ENCODE measurements at places on chromosomes 5 and 9. TPM values are rescaled to one million over a fixed set of nuclear protein-coding genes. Genes with fewer than 3 reads are reported as not detected.
A peak's percentile ranks its signal among the peaks of the same experiment; 100 is the strongest.

The OR2K2 gene
- 0.48 TPM for total RNA-seq

The TMEM215 gene
- not detected for total RNA-seq

The OBP2B gene
- 0.98 TPM for total RNA-seq

GRCh38 chr5:158135682-158136179 is 276.8 kb upstream of the CLINT1 start:
- DNase-seq: no peak

- DNase-seq: no peak
These were observed 94.1 kb downstream of the SUSD1 start for GRCh38 chr9:112080831-112081542.

DNA sequence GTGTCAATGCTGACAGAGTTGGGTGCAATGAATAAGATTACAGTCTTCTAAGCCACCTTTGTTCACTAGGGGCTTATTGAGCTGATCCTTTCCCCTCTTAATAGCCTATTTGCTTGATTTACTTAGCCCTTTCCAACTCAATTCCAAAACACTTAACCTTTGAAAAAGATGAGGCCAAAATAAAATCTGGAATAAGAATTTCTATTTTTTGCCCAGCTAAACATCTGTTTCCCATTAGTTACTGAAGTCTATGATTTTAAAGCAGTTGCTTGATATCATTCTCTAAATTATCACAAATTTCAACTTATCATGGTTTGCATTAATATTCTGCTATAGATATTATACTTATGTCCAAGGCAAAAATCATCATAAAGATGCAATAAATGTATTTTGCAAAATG is 1272.0 kb upstream of the ACO1 start:
- no peak for DNase-seq

GRCh38 chr5:176570044-176570443 is 20.9 kb downstream of the CDHR2 start:
- DNase-seq: no peak

GRCh38 chr5:141656396-141656795 is 5.2 kb upstream of the FCHSD1 start:
- DNase-seq: no peak

GRCh38 chr5:107277485-107278125 is 393.1 kb downstream of the EFNA5 start:
- DNase-seq: no peak

GRCh38 chr9:135048758-135049444 is 38.6 kb upstream of the OLFM1 start:
- peak; percentile 25 for DNase-seq

Data from breast epithelium (tissue), 4 donors.